ENCODE measurements at places on chromosomes 6 and 20.
A peak's percentile ranks its signal among the peaks of the same experiment; 100 is the strongest.

- DNase-seq: no peak
Observed at GRCh38 chr20:38209736-38210405, 44.8 kb upstream of the TGM2 start.

GRCh38 chr20:46087161-46087560, 2.6 kb downstream of the NCOA5 start:
- no peak for DNase-seq

DNA sequence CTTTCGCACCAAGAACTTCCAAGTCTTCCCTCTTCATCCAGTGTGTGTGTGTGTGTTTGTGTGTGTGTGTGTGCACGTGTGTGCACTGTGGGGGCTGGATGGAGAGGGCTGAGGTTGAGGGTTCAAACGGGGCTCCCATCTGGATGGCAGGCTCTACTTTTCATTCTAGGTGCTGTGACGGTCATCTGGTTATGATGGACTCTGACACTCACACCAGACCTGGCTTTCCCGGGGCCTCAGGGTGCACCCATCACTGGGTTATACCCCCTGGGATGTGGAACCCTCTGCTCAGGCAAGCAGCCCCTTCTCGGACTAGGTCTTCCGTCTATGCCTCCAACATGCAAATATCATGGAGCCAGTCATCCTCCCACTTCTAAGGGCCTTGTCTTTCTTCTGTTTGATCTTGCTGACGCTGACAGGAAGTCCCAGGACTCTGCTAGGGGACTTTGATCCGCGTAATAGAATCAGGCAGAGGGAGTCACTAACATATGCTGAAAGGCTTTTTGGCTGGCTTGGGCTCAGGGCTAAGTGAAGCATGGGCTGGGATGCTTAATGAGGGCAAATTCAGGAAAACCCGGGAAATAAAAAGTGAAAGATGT, 313.6 kb downstream of the CDC5L start:
- DNase-seq: no peak

GRCh38 chr6:159865226-159865920, 25.4 kb upstream of the MAS1 start:
- DNase-seq: no peak

- no peak for DNase-seq
Observed at GRCh38 chr20:23419995-23420901, 1.0 kb downstream of the NAPB start.

DNA sequence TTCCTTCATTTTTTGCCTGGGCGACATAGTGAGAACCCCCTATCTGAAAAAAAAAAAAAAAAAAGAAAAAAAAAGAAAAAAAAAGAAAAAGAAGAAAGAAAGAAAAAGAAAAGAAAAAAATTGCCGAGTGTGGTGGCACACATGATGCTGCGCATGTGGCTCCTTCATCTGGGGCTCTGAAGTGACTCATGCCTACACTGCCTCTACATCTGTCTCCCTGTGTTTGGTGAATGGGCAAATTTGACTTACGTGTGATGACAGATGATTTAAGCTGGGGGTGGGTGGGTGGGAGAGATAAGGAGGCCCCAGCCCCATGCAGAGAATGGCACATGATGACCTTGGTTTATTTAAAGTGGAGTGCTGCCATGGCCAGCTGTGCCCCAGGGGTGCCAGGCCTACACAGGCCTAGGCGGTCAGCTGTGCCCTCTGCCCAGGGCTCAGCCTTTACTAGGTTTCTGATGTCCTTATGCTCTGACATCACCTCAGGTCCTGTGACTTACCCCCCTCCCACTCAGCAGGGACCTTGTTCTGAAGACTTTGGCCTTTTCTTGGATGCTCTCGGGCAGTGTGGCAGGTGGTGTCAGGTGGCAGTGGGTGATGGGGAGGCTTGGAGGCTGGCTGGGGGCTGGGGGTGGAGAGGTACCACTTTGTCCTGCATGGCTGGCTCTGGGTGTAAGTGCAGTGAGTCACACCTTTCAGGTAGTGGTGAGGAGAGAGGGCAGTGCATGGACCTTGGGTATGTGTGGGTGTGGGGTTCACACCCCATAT, 41.1 kb downstream of the VEGFA start:
- no peak for DNase-seq

- no peak for DNase-seq
Observed at GRCh38 chr20:46118481-46119020, 437 bp downstream of the CD40 start.

- no peak for DNase-seq
Observed at GRCh38 chr6:69647726-69648125, 149.1 kb downstream of the LMBRD1 start.

- no peak for DNase-seq
Observed at GRCh38 chr6:22042706-22043105, 254.1 kb downstream of the PRL start.

- DNase-seq: no peak
Observed at GRCh38 chr6:90076511-90077415, 182.5 kb downstream of the GJA10 start.

GRCh38 chr6:148760568-148761526, 14.0 kb downstream of the UST start:
- peak; percentile 28 for DNase-seq

DNA sequence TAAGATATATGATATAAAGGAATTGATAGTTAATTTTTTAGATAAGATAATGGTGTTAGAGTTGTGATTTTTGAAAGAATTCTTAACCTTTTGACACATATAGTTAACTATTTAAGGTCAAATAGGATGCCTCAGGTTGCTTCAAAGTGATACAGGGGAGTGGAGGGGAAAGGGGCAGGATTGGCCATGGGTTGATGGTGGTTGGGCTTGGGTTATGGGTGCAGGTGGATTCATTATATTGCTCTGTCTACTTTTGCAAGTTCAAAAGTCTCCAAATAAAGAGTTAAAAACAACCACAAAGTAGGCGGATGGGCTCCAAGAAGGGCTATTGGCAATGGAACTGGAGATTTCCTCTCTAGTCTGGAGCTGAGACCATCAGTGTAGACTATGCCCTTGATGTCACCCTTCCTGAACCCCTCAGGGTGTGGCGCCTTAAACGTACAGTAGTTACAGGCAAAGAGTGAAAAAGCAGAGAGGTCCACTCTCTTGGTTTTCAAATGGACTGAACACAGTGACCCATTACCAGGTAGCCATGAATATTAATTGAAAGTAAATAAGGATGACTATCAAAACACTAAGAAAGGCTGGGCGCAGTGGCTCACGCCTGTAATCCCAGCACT, 81.2 kb downstream of the PTPN1 start:
- DNase-seq: no peak

Measured in nucleus accumbens (tissue), 56 donors.